Activated CD8-positive, alpha-beta memory T cell treated with anti-CD3 and anti-CD28 coated beads for 36 hours (primary cell): ENCODE measurements at places on chromosomes 4 and X. TPM values are rescaled to one million over a fixed set of nuclear protein-coding genes. Genes with fewer than 3 reads are reported as not detected.

The MAGEB17 gene
- not detected for total RNA-seq

The ANOS1 gene
- total RNA-seq: not detected

The FGB gene
- not detected for total RNA-seq

The MRFAP1L1 gene
- 49.2 TPM for total RNA-seq

The HSFX1 gene
- 0.44 TPM for total RNA-seq
